ENCODE measurements at places on chromosomes 4 and X. TPM values are rescaled to one million over a fixed set of nuclear protein-coding genes. Genes with fewer than 3 reads are reported as not detected.

- no peak for DNase-seq
Observed at GRCh38 chr4:46945062-46945461, 36.0 kb upstream of the COX7B2 start.

- peak; percentile 42 for DNase-seq
Observed at GRCh38 chrX:155334486-155335336, at the start of gene CLIC2. TSS of gene CLIC2 (minus strand) at chrX:155334614. CDS start at chrX:155334427, 187 bp downstream.

GRCh38 chrX:15043538-15043937 lies 170.3 kb downstream of the MOSPD2 start:
- peak; percentile 30 for DNase-seq

The ZNF182 gene
- total RNA-seq = 3.1 TPM

The ZNF711 gene
- total RNA-seq = 6.3 TPM

The CWH43 gene
- total RNA-seq = not detected

The RS1 gene
- total RNA-seq = not detected

DNA sequence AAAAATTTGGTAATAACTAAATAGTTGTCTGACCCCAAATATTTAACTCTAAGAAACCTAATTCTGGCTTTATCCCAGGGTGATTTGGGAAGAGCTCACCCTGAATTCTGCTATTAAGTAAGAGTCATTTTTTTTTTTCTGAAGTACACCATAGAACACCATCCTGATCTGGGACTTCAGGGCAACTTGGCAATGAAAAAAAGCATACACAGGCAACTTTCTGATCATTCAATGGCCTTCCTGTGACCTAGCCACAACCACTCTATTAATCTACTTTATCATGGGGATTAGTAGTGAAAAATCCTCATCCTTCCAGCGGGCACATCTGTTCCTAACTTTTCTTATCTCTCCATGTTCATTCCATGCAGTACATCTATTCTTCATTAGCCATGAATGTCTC lies 333.2 kb upstream of the MAD2L1 start:
- no peak for DNase-seq

The LRIT3 gene
- not detected for total RNA-seq

DNA sequence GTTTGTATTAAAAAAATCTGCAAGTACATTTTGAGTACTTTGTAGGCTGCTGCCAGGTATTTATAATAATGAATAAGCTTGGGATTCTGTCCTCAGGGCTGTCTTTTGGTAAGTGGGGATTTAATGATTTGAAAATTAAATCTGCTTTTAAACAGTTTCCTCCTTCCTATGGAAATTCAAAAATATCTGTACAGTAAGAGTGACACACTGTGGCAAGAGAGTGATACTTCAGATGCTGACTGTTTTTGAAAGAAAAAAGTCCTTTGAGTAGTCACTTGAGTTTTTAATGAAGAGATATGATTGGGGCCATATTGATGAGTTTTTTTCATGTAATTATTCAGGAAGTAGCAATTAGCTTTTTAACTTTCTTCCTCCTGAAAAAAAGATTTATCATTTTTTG lies 49.2 kb downstream of the SMARCAD1 start:
- no peak for DNase-seq

All from Daoy (cell line).